ENCODE measurements at places on chromosomes 4 and X. TPM values are rescaled to one million over a fixed set of nuclear protein-coding genes. Genes with fewer than 3 reads are reported as not detected.

Gene SRD5A3
- total RNA-seq = 14.8 TPM

Gene KCNIP4
- 118 TPM for total RNA-seq

Gene TMEM144
- total RNA-seq = 188 TPM

Gene ATP6AP2
- total RNA-seq = 177 TPM

Gene H2BW2
- not detected for total RNA-seq

Gene EVC2
- 0.89 TPM for total RNA-seq

Gene PDLIM3
- 9.2 TPM for total RNA-seq

Gene UGT2A1
- total RNA-seq = not detected

Gene STK32B
- total RNA-seq = 2.9 TPM
